ENCODE measurements at places on chromosomes 11 and 22.

- DNase-seq, result no peak
These were observed 8.3 kb upstream of the ATF4 start for GRCh38 chr22:39512026-39512425.

DNA sequence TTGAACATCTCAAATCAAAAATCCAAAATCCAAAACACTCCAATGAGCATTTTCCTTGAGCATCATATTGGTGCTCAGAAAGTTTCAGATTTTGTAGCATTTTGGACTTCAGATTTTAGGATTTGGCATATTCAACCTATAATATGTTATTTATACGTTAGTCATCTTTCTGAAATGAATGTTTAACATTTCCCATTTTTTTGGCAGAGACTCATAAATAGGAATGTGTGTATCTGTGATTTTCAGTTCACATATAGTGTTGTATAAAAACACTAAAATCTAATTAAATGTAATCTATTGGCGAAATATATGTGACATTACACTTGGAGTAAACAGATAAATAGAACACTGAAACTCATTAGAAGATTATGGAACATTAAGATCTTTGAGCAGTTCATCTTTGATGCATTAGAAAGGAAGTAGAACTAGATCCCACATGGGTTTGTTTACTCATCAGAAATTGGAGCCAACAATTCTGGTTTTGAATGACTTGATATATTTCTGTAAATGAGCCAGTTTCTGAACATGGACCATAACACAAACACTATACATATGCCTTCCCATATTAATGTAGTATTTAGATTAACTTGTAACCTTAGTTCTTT is 153.1 kb downstream of the UVRAG start:
- no peak for DNase-seq

GRCh38 chr11:9826390-9826789 is 162.5 kb downstream of the SWAP70 start:
- DNase-seq, result no peak

GRCh38 chr11:116055064-116055463 is 550.8 kb upstream of the CADM1 start:
- DNase-seq, result no peak

DNA sequence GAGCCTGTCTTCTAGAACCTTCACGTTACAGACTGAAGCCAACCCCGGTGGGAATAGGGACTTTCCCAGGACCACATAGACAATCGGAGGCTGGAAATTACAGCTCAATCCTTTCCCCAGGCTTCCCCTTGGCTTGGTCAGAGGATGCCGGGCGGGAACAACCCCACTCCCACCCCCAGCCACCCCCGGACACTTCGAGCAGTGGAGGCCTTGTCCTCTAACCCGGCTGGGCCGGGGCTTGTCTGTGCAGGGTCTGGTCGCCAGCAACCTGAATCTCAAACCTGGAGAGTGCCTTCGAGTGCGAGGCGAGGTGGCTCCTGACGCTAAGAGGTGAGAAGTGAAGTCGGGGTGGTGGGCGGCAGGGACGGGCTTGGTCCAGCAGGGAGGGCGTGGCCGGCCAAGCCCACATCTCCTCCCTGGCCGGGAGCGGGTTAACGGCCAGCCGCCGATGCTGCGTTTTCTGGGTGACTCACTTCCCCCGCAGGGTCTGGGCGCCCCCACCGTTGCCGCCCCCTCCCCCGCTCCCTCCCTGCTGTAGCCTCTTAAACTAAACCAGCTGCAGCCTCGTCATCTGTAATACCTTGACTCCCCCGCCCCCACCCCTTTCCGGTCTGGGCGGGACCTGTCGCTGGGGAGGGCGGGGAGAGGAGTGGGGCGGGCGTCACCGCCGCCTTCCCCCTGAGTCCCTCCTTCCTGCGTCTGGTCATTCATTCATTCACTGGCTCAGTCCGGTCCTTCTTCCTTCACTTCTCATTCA is 1.5 kb downstream of the LGALS1 start:
- DNase-seq, result peak; percentile 95

DNA sequence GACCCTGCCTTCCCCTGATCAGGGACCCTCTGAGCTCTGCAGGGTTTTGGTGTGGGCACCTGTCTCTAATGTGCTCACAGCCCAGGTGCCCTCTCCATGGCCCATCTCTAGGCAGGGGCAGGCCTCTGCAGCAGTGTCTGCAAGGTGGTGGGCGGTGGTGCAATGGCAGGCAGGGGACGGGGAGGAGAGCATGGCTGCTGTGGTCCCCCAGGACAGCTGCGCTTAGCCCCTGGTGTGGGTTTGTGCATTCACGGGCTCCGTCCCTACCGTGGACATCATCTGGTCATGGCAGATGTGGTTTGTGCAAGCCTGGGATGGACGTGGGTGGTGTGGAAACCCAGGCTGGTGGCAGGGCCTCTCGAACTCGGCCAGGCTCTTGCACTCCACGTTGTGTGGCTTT is 443.1 kb downstream of the TBC1D22A start:
- DNase-seq, result no peak

DNA sequence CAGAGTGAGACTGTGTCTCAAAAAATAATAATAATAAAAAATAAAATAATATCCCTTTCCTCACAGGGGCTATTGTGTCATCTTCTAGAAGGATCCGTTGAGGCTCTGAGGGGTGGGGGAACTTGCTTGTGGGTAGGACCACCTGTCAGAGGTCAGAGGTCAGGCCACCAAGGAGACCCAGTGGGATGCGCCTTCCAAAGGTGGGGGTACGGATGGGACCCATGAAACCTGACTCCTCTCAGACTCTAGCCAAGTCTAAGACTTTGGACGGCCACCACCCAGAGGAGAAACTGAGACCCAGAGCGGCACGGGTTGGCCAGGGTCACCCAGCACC is 367 bp upstream of the MMP11 start:
- DNase-seq, result no peak

DNA sequence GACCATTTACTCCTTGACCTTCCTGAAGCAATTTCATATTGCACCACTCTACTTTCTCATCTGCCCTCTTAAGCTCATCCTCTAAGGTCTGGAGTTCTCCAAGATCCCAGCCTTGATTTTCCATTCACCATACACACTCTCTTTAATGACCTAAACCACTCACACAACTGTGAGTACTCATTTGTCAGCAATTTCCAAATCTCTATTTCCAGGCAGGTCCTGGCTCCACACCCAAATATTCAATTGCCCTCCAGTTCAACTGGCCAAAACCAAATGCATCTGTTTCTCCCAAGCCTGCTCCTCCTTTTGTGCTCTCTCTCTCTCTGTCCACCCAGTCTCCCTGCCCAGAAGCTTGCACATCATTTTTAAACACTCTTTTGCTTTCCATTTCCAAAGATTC is 39.6 kb downstream of the NEU3 start:
- DNase-seq, result no peak

DNA sequence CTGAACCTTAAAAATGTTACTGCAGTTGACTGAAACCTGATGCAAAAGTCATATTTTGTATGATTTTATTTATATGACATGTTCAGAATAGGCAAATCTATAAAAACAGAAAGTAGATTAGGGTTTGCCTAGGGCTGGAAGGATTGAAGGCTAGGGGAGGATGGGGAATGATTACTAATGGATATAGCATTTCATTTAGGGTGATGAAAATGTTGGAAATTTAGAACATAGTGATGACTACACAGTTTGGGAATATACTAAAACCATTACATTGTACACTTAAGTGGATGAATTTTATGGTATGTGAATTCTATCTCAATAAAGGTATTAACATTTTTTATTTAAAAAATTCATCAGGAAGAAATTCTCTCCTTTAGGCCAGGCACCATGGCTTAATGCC is 22.9 kb upstream of the PAFAH1B2 start:
- no peak for DNase-seq

- DNase-seq, result no peak
These were observed 22.2 kb downstream of the MYBPC3 start for GRCh38 chr11:47329987-47330931.

DNA sequence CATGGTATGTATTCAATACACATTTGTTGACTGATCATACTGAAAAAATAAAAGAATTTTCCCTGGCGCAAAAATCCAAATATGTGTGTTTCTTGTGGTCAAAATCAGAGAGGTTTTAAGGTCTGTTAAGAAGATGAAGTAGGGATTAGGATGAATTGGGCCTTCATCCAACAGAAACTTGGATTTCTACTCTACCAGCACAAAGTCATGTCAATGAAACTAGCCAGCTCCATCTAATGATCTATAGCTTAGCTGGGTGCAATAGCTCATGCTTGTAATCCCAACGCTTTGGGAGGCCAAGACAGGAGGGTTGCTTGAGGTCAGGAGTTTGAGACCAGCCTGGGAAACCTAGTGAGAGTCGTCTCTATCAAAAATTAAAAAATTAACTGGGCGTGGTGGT is 65.5 kb downstream of the USP35 start:
- no peak for DNase-seq

- no peak for DNase-seq
These were observed 19.9 kb downstream of the OR8G5 start for GRCh38 chr11:124276081-124276480.

DNA sequence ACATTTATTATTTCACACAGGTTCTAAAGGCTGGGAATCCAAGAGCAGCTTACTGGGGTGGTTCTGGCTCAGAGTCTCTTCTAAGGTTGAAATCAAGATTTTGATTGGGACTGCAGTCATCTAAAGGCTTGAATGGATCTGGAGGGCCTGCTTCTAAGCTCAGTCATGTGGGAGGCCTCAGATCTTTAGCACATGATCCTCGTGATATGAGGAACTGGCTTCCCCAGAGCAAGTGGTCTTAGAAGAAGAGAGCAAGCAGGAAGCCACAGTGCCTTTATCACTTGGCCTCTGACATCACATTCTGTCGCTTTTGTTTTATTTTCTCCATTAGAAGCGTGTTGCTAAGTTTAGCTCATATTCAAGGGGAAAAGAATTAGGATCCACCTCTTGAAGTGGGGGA is 88.9 kb downstream of the ARFGAP2 start:
- DNase-seq, result no peak

DNA sequence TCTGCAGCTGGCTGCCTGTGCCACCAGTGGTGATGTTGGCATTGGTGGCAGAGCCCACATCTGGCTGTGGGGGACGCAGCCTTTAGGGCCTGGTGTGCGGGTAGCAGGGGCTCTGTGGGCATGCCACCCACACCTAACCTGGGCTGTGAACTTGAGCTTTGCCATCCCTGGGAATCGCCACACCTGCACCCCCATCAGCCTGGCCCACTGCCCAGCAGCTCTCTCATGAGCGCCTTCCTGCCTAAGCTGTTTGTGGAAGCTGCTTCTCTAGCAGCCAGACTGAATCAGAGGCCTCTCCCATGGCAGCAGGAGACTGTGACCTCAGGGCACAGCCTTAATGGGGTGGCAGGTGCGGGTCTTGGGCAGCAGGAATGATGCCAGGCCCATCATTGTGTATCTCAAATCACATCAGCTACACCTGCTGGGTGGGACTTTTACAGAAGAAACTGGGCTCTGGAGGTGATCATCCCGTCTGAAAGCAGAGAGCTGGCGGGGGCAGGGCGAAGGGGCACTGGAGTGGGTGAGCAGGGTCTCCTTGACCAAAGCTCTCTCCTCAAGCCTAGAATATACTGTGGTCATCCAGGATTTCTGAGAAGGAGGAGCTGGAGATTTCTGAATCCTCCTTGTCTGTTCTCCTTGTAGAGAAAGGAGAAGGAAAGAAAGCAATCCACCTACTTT is 17.8 kb upstream of the CARS1 start:
- no peak for DNase-seq

DNA sequence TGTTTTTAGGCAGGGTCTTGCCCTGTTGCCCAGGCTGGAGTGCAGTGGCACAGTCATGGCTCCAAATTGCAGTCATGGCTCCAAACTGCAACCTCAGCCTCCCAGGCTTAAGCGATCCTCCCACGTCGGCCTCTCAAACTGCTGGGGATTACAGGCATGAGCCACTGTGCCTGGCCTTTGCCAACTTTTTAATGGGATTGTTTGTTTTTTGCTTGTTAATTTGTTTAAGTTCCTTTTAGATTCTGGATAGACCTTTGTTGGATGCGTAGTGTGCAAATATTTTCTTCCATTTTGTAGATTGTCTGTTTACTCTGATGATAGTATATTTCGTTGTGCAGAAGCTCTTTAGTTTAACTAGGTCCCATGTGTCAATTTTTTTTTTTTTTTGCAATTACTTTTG is 10.0 kb upstream of the SCGB1D1 start:
- DNase-seq, result no peak

GRCh38 chr11:122709039-122709760 is 53.7 kb downstream of the UBASH3B start:
- peak; percentile 33 for DNase-seq

DNA sequence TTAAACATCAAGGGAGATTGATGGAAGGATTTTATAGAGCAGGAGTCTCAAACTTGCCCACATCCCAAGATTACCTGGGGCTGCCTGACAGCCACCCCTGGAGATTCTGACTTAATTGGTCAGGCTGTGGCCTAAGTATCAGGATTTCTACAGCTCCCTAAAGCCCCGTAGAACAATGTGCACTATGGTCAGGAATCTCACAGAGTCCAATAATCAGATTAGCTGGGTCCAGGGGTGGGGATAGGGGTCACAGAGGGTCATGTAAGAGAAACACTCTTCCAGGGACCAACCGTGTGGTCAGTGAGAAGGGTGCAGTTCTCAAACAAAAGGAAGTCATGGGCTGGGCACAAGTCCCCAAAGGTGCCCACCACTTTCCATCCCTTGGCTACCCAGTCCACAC is 20.5 kb upstream of the FBLN1 start:
- DNase-seq, result no peak

- no peak for DNase-seq
These were observed 28.6 kb upstream of the PRAME start for GRCh38 chr22:22587577-22588188.
